ENCODE measurements at places on chromosomes 3 and 15.

- DNase-seq = no peak
Measured at GRCh38 chr3:105118905-105119304, 247.8 kb upstream of the ALCAM start.

GRCh38 chr3:149142682-149143081, 13.2 kb downstream of the HPS3 start:
- DNase-seq = no peak

DNA sequence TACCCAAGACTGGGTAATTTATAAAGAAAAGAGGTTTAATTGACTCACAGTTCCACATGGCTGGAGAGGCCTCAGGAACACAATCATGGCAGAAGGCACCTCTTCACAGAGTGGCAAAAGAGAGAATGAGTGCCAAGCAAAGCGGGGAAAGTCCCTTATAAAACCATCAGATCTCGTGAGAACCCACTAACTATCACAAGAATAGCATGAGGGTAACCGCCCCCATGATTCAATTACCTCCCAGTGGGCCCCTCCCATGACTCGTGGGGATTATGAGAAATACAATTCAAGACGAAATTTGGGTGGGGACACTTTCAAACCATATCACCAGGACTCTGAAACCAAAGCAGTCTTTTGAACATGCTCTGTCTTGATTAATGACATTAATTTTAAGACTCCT, 7.0 kb downstream of the RTP3 start:
- DNase-seq = peak; percentile 49

DNA sequence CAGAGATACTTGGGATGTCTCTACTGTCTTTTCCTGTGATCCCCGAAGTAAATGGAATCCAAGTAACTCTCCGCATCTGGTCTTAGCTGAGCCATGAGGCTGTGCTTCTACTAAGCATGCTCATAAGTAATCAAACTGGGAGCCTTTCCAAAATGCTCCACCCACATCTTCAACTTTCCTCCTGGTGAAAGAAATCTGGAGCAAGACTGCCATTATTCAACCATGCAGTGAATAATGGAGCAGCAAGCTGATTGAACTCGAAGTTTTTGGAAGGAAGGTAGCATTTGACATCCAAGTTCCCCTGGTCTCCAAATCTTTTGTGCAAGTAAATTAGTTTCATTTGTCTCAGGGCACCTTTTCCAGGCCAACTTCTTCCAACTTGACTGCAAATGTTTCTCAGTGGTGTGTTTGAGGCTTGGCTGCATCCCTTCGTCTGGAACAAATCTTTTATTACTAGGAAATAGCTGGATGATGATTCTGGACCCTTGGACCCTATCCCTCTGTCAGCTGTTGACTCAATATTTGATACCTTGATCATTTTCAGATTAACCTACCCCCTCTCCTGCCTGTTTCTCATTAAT, 19.4 kb downstream of the GXYLT2 start:
- no peak for DNase-seq

DNA sequence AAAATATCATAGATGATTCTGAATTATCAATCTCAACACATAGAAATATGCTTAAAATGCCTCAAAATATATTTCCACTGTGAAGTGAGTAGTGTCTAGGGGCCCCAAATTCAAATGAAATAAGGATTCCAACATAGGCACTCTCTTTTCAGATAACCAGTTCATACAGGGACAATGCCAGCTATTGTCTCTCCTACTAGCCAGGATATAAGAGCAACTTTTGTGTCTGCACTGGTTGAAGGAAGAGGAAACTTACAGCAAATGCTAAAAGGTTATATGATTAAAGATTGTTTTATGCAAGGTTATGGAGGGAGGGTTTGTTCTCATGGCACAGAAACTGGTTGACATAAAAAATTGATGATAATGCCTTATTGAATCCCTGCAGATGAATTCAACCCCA, 579.4 kb upstream of the ALCAM start:
- DNase-seq = no peak

DNA sequence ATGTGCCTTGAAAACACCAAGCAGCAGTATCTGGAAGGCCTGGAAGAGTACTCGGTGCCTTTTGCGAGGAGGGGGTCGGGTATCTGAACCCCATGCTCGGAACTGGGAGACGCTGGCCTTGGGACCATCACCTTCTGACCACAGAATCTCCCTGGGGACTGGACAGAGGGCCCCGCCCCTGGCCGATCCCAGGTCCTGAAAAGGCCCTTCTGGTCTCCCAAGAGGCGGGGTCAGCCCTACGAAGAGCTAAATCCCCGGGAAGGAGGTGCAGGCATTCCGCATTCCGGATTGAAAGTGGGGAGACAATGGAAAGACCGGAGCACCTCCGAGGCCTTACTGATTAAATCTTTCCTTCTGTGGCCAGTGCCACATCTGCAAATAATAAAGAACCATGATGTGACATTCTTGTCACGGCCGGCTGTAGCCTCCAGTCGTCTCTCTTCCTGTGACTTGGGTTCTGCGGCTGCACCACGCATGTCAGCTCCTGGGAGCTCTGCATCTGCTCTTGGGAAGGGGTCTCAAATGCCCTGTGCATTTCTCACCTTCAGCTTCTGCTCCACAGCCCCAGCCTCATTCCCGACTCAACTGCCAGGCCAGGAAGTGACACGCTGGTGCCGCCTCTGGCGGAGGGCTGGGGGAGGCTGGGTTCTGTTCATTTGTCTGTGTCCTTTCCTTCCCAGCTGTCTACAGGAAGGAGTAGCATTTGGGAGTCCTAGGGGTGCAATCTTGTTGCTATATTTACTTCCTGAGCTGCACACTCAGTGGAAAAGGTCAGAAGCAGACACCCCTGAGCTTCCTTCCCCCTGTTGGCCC, 173.5 kb downstream of the KLF13 start:
- DNase-seq = no peak

All from activated CD4-positive, alpha-beta T cell treated with anti-CD3 and anti-CD28 coated beads for 48 hours (primary cell).